ENCODE measurements at places on chromosomes 5 and 9.

GRCh38 chr9:74570879-74571512 is 73.9 kb downstream of the RORB start:
- no peak for DNase-seq

DNA sequence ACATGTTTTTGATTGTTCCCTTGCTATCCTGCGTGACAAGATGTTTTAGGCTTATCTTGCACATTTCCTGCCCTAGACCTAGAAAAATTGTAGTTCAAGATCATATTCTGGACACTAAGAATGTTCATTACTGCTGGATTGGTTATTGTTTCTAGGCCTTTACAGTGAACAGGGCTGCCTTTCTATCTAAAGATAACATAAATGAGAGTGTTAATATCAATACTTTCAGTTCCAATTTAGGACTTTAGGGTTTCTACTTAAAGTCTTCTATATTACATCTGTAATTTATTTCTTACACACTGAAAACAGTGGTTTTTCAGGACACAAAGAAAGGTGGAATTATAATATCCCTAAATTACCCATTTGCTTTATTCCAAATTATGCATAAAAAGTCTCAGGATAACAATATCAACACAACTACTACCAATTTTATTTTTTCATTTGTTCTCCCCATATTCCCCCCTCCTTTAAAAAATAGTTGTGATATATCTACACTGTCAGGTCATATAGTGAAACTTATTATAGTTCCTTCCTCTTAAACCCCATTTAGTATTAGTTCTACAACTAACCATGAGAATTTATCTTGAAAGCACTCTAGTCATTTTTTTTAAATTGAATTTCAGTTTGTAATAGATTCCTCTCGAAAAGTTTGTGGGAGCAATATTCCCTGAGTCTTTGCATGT is 293.9 kb upstream of the RIOK2 start:
- no peak for DNase-seq

GRCh38 chr9:104743376-104743985 is 4.0 kb upstream of the NIPSNAP3A start:
- no peak for DNase-seq

GRCh38 chr5:84069608-84070179 is 315.0 kb downstream of the EDIL3 start:
- no peak for DNase-seq

- no peak for DNase-seq
Observed at GRCh38 chr9:88651682-88652633, 117.0 kb downstream of the NXNL2 start.

- no peak for DNase-seq
Observed at GRCh38 chr9:99466104-99466503, 244.0 kb downstream of the SEC61B start.
